ENCODE measurements at places on chromosomes 5 and 9.

- DNase-seq, result no peak
Observed at GRCh38 chr9:18137815-18138214, 336.1 kb upstream of the ADAMTSL1 start.

GRCh38 chr5:155872629-155873220 is 454.2 kb upstream of the SGCD start:
- DNase-seq, result no peak

DNA sequence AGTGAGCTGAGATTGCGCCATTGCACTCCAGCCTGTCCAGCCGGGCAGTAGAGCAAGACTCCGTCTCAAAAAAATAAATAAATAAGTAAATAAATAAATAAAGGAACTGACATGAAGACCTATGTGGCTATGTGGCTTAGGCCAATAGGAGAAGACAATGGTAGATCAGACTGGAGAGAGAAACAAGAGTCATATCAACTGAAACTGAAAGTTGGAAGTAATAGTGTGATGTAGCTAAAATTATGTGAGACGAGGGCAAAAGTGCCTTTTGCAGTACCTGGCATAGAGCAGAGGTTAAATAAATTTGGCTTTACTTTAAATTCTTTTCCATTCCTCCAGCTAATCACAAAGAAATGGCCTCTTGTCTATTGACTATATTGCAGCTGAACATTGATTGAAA is 7.3 kb downstream of the FBP2 start:
- DNase-seq, result no peak

- DNase-seq, result no peak
Observed at GRCh38 chr5:180689071-180689694, 39.8 kb upstream of the FLT4 start.

Measured in esophagus squamous epithelium (tissue), 5 donors.